ENCODE measurements at places on chromosomes 1 and 21.

DNA sequence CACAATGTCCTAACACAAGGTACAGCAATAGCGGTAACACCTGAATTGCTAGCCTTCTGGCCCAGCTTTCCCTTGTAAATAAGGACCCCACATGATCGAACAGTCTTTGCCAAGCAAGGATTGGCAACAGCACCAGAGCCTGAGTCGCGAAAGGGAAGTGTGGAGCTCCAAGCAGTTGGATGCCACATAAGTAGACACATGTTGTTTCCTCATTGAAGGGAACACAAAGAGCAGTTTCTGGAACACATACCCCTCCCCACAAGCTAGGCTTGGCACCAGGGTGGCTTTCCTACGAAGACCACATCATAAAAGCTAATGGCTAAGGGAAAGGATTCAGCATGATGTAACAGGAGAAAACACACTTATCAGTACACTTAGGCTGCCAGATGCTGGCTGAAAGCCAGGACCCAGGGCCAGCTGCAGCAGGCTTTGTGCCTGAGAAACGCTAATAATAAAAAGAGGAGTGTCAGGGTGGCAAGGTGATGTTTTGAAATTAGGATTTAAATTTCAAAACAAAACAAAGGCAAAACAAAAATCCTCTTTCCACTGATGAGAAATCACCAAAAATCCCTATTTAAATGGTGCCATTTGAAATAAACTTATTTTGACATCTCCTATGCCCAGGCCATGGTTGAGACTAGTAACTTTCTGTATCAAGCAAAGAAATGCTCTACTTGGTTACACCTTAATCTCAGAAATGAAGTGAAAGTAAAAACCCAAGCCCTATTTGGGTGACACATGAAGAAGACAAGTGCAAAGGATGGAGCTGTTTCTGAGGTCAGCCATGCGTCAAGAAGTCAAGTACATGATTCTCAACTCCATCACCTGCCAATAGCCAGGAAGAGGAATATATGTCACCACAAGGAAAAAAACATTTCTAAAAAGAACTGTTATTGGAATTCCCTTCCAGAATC is 11.9 kb upstream of the CPLANE2 start:
- DNase-seq: peak; percentile 79

- DNase-seq: no peak
Measured at GRCh38 chr1:177080564-177080963, 83.9 kb downstream of the ASTN1 start.

DNA sequence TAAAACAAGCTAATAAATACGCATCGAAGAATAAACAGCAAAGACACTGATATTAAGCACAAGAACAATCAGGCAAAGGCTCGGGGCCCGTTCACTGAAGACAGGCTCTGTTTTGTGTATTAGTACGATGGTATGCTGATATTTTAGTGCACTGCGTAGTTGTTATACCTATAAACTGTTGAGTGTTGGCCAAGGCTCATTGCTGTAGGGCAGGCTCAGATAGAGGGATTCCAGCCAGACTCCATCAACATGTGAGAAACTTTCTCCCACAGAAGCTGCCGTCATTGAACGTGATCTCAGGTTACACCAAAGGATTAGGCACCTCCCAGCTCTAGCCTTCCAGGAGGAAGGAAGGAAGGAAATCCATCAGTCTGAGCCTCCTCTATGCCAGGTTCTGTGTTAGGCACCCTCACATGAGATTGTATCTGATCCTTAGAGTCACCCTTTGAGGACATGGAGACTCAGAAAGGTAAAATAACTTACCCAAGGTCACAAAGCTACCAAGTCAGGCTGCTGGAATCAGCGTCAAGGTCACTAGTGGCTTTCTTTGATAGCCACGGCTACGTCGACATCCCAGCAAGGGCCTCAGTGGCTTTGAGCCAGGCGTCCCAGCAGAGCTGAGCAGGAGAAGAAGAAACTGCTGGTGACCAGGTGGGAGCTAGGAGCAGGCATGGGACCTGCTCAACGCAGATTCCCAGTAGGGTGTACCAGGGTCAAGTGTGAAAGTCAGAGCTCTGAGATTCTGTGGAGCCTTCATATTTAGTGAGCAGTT is 14.8 kb downstream of the BCAR3 start:
- DNase-seq: no peak

DNA sequence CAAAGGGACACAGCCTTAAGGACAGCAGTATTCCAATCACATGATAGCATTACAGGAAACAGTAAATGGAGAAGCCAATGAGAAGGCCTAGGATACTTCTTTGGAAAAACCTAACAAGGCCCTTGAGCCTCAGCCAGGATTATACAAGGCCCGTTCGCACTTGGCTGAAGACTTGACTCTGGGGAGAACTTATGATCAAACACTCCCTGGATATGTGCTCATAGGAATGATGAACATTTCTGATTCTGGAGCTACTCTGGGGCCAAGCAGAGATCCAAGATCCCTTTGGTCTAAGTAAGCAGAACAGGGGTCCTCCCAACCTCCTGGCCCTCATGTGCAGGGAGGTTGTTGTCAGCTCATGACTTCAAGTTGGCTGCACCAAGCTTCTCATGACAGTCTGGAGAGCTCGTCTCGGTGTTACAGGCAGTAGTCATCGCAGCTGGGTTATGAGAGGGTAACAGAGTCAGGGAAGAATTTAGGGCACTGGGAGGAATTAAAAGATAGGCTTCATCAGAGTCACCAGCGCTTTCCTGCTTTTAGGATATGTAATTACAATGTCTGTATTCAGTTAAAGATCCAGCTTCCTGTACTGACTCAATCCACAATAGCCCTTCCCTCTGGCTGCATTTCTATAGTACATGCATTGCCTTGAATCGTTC is 92.5 kb upstream of the IRF2BP2 start:
- no peak for DNase-seq

DNA sequence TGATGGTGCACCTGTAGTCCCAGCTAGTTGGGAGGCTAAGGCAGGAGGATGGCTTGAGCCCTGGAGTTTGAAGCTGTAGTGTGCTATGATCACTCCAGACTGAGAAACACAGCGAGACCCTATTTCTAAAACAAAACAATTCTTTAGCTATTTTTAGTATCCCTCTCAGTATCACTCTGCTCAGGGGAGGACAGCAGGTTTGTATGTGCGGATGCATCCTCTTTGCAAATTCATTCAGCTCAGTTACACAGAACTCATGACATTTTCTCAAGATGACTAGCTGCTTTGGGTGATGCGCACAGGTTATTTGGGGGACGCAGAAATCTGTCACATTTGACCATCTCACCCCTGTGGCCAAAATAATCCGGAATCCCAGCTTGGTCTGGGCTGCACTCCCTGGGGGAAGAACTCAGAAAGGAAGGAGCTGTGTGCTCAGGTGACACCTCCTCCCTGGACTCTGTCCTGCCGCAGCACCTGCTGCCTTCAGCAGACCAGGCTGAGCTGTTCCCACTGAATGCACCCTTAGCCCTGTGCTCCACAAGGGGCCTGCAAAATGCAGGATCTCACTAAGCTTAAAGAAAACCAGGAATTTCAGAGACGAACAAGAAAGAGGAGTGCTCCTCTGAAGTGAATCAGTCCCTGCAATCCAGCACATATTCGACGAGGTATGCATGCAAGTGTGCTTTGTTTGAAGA is 89.5 kb upstream of the PGBD5 start:
- no peak for DNase-seq

GRCh38 chr1:229557200-229557850 is 1.2 kb downstream of the ABCB10 start:
- no peak for DNase-seq

DNA sequence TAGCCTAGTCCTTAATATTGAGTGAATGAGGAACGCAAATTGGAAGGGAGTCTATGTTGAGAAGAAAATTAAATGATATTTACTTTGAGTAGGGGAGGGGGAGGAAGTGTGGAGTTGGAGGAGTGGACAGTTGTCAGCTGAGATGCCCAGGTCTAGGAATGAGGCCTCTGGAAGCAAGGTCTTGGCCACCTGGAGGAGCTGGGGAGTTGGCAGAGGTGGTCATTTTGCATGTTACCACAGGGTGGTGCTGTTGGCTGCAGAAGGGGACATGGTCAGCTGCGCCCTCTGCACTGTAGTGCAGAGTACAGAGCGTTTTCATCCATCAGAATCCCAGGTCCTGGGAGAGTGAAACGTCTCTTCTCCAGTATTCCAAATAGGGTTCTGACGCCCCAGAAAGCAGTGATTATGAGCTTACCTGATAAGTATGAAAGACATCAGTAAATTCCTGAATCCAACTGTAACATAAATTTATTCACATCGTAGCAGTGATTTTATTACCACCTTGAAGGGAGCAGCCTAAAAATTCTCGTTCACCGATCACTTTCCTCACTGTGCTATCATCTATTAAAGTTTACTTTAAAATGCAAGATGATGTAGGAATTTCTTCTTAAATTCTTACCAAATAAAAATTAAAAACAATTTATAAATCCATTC is 13.8 kb downstream of the PARK7 start:
- DNase-seq: peak; percentile 26

GRCh38 chr1:2072109-2072806 is 22.0 kb downstream of the PRKCZ start:
- DNase-seq: no peak

DNA sequence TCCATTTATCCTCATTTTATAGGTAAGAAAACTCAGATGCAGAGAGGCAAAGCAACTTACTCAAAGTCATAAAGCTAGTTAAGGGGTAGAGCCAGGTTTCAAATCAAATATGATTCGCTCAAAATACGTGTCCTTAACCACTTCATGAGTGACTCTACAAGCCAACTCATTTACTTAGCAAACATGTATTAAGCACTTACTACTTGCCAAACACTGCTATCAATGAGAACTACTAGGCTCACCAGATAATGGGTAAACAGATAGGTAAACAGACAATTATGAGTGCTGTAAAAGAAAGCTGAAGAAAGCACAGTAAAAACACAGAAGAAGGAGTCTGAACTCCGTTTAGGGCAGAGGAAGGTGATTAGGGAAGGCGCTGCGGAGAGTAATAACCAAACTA is 65.9 kb downstream of the WDR64 start:
- no peak for DNase-seq
